ENCODE measurements at places on chromosomes 13 and 19. TPM values are rescaled to one million over a fixed set of nuclear protein-coding genes. Genes with fewer than 3 reads are reported as not detected.
A peak's percentile ranks its signal among the peaks of the same experiment; 100 is the strongest.

Gene FCAR
- total RNA-seq, result not detected

Gene HNRNPUL1
- 161 TPM for total RNA-seq

Gene SYCN
- not detected for total RNA-seq

Gene TMEM272
- total RNA-seq, result 0.12 TPM

Gene LILRB4
- not detected for total RNA-seq

Gene TTC9B
- not detected for total RNA-seq

Gene C19orf33
- 2.0 TPM for total RNA-seq

Gene OR4F17
- not detected for total RNA-seq

Gene ARHGEF1
- 73.2 TPM for total RNA-seq

Gene LCP1
- total RNA-seq, result 1.00 TPM

DNA sequence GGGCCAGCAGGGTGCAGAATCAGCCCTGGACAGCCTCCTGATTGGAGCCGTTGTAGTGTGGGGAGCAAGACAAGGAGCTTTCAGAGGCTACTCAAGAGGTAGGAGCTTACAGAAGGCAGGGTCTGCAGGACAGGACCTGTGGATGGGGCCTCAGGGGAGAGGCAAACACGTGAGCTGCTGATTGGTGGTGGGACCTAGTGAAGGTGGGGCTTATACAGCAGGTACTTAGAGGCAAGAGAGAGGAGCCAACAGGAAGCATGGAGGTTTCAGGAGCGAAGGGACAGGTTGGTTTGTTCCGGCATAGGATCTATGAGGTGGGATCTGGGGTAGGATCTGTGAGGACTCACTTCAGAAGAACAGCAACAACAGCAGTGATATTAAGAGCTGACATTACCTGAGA is 32.4 kb downstream of the ZSWIM4 start:
- H3K36me3 ChIP-seq, result peaks cover 20% of the 10 kb centered on the region
- DNase-seq, result no peak
- H3K4me1 ChIP-seq, result no peaks in the 10 kb centered on the region
- no peak overlapping the region for H3K27ac ChIP-seq

DNA sequence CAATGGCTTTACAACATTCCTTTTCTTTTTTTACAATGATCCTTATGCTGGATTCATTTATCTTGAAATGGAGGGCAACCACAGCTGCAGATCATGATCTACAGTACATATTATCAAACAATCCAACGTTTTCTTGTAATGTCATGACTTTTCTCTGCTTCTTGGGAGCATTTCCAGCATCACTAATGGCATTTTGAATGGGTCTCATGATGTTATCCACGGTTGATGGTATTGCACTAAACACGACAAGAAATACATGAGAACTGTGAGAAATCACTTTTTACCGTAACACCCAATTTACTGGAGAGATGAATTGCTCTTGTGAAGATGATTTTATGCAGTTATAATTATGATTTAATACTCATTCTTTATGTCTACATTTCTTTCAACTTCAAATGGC is 16.2 kb upstream of the ACOD1 start:
- peaks cover 3% of the 10 kb centered on the region for H3K27me3 ChIP-seq
- H3K27ac ChIP-seq, result no peak overlapping the region
- no peaks in the 10 kb centered on the region for H3K36me3 ChIP-seq
- no peak for DNase-seq

DNA sequence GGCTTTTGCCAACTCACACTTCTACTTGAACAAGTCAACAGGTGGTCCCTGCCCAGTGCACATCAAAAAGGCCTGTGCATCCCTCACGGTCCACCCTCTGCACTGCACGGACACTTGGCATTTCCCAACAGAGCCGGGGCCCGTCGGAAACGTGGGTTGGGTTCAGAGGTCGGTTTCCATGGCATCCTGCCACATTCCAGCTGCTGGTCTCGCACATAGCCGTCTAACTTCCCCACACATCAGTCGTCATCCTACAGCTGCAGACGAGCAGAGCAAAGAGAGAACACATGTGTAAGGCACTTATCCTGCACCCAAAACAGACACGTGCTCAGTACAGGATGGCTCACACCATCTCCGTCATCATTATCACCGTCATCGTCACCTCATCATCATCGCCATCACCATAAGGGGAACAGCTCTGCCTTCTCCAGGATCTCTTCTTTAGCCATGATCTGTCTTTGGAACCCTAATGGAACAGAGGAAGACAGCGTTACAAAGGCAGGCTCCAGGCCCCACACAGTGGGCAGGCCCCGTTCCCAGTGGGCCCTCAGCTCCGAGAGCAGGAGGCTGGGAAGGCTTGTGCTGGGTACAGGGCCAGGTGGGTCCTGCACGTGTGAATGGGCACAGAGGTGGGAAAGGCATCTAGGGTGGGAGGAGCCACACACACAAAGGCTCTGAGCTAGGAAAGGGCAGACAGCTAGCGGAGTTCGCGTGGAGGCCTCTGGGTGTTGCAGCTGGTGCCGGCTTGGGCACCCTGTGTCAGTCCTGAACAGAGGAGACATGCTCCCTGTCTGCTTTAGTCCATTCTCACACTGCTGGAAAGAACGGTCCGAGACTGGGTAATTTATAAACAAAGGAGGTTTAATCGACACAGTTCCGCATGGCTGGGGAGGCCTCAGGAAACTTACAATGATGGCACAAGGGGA is 170.8 kb upstream of the SOX1 start:
- no peak for DNase-seq
- H3K27ac ChIP-seq, result no peak overlapping the region
- H3K36me3 ChIP-seq, result no peaks in the 10 kb centered on the region
- no peak overlapping the region for H3K4me3 ChIP-seq
- H3K4me1 ChIP-seq, result peaks cover 27% of the 10 kb centered on the region

DNA sequence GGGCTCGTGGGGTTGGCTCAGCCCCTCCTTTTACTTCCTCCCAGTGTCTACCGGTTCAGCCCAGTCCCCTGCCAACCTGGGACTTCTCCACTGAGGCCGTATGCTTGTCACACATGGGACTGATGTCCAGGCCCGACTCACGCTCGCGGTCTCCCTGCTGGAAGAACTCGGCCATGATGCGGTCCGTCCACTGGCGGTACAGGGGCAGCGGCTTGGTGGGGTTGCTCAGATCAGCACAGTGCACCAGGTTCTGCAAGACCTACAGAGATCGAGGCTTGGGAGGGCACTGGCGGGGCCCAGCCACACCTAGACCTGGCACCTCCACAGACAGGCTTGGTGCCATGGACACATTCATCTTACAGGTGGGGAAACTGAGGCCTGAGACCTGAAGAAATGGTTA is 7.8 kb upstream of the RAB3A start:
- no peak for DNase-seq
- H3K27me3 ChIP-seq, result peaks cover 3% of the 10 kb centered on the region
- no peak overlapping the region for H3K27ac ChIP-seq
- no peaks in the 10 kb centered on the region for H3K36me3 ChIP-seq
- H3K4me3 ChIP-seq, result no peak overlapping the region
- H3K4me1 ChIP-seq, result peaks cover 8% of the 10 kb centered on the region

GRCh38 chr19:44611812-44612295 is 1.5 kb upstream of the IGSF23 start:
- H3K27me3 ChIP-seq, result no peaks in the 10 kb centered on the region
- H3K36me3 ChIP-seq, result no peaks in the 10 kb centered on the region
- no peak for DNase-seq
- no peak overlapping the region for H3K27ac ChIP-seq
- H3K4me1 ChIP-seq, result peaks cover 20% of the 10 kb centered on the region

GRCh38 chr13:37490176-37490779 is 108.3 kb downstream of the POSTN start:
- DNase-seq, result no peak
- no peak overlapping the region for H3K4me3 ChIP-seq
- peaks cover 96% of the 10 kb centered on the region for H3K4me1 ChIP-seq
- H3K27me3 ChIP-seq, result no peaks in the 10 kb centered on the region
- H3K27ac ChIP-seq, result peak overlapping the region; percentile 81

DNA sequence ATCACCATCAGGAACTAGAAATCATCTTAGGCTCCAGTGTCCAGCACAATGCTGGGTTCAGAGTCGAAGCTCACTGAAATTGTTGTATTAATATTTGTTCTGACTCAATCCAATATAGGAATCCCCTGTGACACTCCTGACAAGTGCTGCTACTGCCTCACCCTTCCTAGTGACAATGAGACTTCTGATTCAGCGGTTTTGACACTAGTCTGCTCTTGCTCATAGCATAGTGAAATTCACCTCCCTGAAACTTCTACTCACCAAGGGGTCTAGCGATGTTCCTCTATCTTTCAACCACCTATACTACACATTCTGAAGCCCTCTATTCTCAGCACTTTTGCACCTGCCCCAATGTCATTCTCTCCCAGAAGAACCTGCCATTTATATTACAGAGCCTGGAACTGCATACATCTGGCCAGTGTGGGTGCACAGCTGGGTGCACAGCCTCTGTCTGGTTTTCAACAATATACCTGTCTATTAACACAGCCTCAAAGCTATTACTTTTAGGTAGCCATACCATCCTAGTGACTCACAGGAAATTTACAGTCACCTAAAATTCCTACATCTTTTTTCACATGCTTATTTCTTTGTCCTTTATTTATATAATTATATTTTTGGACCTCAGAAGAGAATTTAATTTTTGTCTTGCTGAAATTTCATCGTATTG is 88.3 kb downstream of the DOCK9 start:
- H3K36me3 ChIP-seq, result peaks cover 21% of the 10 kb centered on the region
- no peaks in the 10 kb centered on the region for H3K4me1 ChIP-seq
- DNase-seq, result no peak
- no peaks in the 10 kb centered on the region for H3K27me3 ChIP-seq
- H3K27ac ChIP-seq, result no peak overlapping the region

DNA sequence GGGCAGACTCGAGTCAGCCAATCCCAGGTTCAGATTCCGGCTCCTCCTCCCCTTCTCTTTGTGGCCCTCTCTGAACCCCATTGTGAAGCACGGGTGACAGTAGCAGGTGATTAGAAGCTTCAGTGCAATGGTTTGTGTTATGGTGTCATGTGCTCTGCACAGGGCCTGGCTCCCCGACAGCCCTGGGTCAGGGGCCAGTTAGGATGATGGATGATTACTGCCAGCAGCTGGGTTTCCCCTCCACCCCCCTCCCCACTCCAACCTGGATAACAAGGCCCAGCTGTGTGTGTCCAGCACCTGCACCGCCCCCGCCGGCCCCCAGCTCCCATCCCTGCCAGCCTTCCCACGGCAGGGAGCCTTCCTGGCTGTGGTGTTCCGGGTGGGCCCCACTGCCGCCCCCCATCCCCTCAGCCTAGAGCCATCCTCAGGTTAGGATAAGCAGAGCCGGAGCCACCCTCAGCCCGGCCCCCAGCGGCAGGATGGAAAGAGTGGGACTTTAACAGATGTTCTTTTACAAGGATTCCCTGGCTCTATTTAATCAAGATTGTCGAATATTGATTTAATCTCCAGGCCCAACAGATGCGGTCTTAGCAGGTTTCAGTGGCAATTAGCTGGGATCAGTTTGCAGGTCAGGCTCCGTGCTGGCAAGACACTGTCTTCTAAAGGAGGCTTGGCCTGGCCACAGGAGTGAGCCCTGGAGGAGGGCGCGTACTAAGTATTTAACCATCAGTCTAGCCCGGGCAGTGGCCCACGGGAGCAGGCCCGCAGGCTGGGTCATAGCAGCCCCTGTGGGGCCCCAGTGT is 156.2 kb downstream of the SIPA1L3 start:
- DNase-seq, result no peak
- H3K27me3 ChIP-seq, result no peaks in the 10 kb centered on the region

DNA sequence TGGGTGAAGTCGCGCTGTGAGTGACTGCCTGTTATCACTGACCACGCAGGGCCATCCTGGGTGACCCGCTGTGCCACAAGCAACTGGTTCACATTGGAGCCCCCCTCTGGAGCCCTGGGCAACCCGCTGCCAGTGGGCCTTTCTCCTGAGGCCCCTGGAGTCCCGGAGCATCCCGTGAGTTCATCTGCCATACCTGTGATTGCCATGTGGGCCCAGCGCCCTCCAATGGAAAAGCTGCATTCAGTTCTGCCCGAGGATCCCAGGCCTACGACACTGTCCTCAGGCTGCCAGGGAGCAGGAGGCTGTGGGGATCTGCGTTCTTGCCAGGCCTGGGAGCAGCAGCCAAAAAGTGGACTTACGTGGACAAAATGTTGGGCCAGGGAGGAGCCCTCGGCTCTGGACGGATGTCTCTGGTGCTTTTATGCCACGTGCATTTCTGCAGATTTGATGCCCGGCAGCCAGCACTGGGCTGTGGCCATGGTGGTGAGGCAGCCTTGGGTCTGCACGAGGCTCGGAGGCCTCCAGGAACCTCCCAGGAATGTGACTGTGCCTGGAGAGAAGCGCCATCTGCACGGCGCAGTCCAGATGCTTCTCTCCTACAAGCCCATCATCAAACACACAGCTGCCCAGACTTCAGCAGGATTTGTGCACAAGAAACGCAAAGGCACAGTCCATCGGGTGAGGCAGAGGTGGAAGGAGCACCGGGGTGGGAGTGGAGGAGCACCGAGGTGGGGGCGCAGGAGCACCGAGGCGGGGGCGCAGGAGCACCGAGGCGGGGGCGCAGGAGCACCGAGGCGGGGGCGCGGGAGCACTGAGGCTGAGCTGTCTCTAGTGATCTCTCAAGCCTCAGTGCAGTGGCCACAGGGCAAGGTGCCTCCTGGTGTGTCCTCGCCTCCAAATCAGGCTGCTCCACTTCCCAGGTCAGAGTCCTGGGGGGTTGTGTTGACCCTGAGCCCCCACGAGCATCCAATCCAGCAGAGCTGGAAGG is 44.0 kb downstream of the C13orf46 start:
- H3K27ac ChIP-seq, result no peak overlapping the region
- H3K4me3 ChIP-seq, result no peak overlapping the region
- peaks cover 3% of the 10 kb centered on the region for H3K4me1 ChIP-seq
- H3K27me3 ChIP-seq, result no peaks in the 10 kb centered on the region
- H3K36me3 ChIP-seq, result peaks cover 2% of the 10 kb centered on the region
- peak; percentile 78 for DNase-seq

- H3K4me1 ChIP-seq, result peaks cover 14% of the 10 kb centered on the region
- peak overlapping the region; percentile 87 for H3K4me3 ChIP-seq
- H3K27ac ChIP-seq, result no peak overlapping the region
- peaks cover 7% of the 10 kb centered on the region for H3K36me3 ChIP-seq
- no peaks in the 10 kb centered on the region for H3K27me3 ChIP-seq
Observed at GRCh38 chr19:19670070-19670551, 1.5 kb downstream of the ZNF101 start.

DNA sequence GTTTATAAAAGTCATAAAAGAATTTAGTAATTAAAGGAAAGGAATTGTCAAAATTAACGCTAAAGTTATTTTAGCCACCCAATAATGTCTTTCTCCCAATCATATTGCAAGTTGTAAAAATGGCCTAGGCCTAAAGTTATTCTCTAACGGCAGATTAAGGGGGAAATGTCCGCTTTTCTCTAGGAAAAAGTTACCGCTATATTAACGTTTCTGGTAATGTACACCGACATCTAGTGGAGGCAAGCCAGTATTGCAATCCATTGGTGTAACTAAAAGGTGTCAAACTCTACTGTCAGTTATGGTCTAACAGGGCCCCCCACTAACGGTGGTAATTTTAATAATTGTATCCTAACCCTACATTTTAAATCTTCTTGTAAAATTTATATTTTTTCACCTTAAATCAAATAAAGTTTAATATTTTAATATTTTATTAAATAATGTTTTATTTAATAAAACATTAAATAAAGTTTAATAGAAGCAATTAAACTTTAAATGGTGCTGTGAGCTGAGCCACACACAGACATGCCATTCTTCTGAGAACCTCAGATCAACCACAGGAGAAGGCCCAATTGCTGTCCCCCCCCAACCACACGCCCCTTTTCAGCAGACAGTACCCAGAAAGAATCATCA is 35.9 kb upstream of the ZSCAN5A start:
- H3K36me3 ChIP-seq, result peaks cover 2% of the 10 kb centered on the region
- H3K27me3 ChIP-seq, result no peaks in the 10 kb centered on the region
- H3K4me3 ChIP-seq, result no peak overlapping the region
- no peak overlapping the region for H3K27ac ChIP-seq
